ENCODE measurements at places on chromosomes 7 and 10. TPM values are rescaled to one million over a fixed set of nuclear protein-coding genes. Genes with fewer than 3 reads are reported as not detected.

- DNase-seq = no peak
Observed at GRCh38 chr10:6700066-6700465, 120.0 kb upstream of the PRKCQ start.

- no peak for DNase-seq
Observed at GRCh38 chr10:117514971-117515370, 27.6 kb upstream of the EMX2 start.

Gene AZGP1
- 91.7 TPM for total RNA-seq

- no peak for DNase-seq
Observed at GRCh38 chr7:128530855-128531104, 54.2 kb downstream of the METTL2B start.

DNA sequence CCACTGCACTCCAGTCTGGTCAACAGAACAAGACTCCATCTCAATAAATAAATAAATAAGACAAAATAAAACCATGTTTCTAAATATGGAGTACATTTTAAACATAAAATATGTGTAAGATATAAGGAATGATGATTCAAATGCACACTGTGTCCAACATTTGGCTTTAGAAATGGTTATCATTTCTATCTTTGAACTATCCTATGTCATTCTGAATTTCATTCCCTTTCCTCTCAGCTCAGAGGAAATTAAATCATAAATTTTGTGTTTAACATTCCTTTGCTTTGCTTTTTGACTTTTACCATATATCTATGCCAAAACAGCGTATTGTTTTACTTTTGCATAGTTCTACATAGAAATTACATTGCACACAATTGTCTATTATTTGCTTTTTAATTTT lies 130.9 kb downstream of the GNAT3 start:
- DNase-seq = no peak
